ENCODE measurements at places on chromosomes 1 and 21. TPM values are rescaled to one million over a fixed set of nuclear protein-coding genes. Genes with fewer than 3 reads are reported as not detected.

Gene PIGM
- 3.7 TPM for total RNA-seq

GRCh38 chr1:209104646-209105045 is 478.9 kb upstream of the CAMK1G start:
- H3K27ac ChIP-seq, result no peak overlapping the region
- no peak for DNase-seq

- no peaks in the 10 kb centered on the region for H3K36me3 ChIP-seq
- H3K27ac ChIP-seq, result no peak overlapping the region
- peaks cover 14% of the 10 kb centered on the region for H3K4me1 ChIP-seq
- no peak for DNase-seq
These were observed 304.1 kb downstream of the LMX1A start for GRCh38 chr1:165052431-165052830.

Gene GFI1
- total RNA-seq, result 0.12 TPM

Gene FHAD1
- total RNA-seq, result 0.53 TPM

Gene DHDDS
- total RNA-seq, result 48.7 TPM

All from cardiac muscle cell (in vitro differentiated cells and primary cell).